ENCODE measurements at places on chromosomes 4 and X.

- DNase-seq, result no peak
Measured at GRCh38 chrX:135275973-135276372, 24.1 kb downstream of the ETDA start.

GRCh38 chr4:5888222-5889001, 4.5 kb downstream of the CRMP1 start:
- no peak for DNase-seq

DNA sequence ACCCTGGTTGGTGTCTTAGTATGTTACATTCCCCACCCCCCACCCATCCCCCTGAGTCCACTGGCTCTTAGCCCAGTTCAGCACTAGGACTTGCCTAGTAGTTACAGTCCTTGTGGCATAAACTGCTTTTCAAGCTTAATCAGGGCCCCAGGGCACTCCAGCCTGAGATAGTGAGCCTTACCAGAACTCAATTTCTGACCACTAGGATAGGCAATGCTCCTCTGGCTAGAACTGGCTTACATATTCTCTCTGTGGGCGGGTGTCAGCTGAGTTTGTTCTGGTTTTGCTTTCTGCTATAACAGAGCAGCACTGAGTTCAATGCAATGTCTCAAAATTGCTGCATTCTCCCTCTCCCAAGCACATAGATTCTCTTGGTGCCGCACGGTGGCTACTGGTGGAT, 391.4 kb upstream of the DIPK2B start:
- DNase-seq, result no peak

- DNase-seq, result no peak
Measured at GRCh38 chrX:41922431-41923151, 763 bp downstream of the CASK start.

DNA sequence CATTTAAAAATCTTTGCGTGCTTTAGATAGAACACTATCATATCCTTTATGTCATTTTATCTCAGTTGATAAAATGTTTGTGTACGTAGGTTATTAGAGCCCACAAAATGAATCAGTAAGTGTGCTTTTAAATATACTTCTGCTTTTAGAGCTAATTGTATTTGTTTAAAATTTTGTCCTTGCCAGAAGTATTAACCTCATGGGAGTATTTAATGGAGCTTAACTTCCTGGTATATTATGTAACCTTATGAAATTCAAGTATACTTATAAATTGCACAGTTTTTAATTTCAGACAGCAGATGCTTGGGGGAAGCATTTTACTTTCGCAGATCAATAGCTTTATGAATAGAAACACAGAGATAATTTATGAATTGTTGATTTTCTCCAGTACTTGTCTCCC, 90.2 kb downstream of the DIPK2B start:
- no peak for DNase-seq

GRCh38 chr4:59759082-59759825, 1440.9 kb upstream of the ADGRL3 start:
- no peak for DNase-seq

DNA sequence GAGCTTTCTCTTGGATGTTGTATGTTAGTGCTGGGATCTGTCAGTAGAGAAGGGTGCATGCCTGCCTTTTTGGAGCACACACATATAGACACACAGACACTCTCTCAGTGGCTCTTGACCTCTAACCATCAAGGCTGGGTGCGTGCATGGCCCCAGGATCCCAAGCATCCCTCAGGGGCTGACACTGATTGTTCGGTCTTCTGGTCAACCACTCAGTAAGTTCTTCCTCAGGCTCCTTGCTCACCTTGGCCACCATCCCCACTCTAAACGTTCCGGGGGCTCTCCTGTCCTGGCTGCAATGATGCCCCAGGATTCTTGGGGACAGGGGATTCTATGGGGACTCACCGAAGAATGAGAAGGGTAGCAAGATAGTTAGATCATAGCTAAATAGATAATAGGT, 179.6 kb downstream of the SHOX start:
- no peak for DNase-seq

DNA sequence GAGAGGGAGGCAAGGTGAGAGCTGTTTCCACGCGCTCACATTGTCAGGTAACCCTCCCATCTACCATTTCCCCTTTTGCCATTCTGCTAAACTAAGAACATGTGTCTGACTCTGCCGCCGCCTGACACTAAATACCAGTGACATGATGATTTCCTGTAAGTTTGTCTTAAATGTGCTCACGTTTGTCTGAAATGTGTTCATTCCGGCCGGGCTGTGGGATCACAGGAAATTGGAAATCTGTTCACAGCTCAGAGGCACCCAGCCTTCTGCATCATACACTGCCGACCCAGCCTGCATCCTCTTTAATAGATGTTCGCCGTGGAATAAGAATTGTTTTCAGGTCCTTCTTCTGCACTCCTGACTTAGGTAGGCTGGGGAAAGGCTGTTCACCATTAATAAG, 336.2 kb upstream of the PPARGC1A start:
- DNase-seq, result no peak

- no peak for DNase-seq
Measured at GRCh38 chr4:128512161-128512560, 224.5 kb upstream of the PGRMC2 start.

DNA sequence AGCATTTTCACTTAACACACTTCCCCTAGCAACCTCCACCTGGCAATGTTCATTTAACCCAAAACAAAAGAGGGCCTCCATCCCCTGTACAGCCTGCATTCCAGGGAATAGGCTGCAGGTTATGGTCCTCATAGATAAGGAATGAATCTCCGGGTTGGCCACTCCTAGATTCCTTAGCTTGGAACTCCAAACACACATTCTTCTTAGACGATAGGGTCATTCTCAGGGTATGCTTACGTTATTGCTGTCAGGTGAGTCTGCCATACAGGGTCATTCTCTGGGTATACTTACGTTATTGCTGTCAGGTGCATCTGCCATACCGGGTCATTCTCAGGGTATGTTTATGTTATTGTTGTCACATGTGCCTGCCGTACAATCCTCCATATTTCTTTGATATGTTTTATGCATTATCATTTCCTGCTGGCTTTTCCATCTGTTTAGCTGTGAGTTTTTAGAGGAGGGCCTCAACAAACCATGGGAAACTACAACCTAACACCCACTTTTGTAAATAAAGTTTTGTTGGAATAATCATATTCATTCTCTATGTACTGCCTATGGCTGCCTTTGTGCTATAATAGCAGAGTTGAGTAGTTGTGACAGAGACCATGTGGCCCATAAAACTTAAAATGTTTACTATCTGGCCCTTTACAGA, 8.2 kb upstream of the AFF1 start:
- DNase-seq, result no peak

DNA sequence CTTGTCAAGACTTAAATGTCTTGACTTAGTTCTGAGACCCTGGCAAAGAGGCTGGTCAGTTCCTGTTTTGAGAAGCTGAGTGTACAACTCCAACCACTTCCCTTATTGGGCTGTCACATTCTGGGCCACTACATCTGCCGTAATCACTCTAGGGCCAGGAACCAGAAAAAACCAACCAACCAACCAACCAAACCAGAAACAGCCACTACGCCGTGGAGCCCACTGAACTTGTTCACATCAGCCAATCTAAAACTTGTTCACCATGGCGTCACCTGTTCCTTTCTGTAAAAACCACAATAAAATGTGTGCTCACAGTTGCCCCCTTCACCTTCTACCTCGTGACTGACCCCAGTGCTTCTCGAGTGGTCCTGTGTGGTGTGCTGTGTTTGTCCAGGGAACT, 107.3 kb downstream of the JADE1 start:
- DNase-seq, result no peak

GRCh38 chr4:96525898-96526297, 686.0 kb downstream of the PDHA2 start:
- no peak for DNase-seq

- DNase-seq, result peak; percentile 81
Measured at GRCh38 chr4:38062088-38062775, 102.0 kb downstream of the PTTG2 start.

DNA sequence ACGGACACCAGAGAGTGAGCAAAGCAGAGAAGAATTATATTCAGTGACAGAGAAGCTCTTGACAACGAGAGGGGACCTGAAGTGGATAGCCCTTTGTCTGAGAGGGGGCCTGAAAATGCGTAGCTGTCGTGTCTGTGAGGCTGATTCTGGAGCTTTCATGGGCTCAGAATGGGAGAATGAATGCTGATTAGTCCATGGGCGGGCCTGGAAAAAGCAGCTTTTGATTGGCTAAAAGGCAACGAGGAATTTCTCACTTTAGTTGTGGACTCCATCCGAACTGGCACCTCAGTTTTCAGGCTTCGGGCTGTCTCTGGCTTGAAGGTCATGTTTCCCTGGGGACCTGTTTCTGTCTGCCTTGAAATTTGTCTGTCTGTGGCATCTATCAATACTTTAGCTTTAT, 487.1 kb downstream of the TECRL start:
- DNase-seq, result no peak

GRCh38 chrX:44484607-44485146, 58.0 kb downstream of the FUNDC1 start:
- DNase-seq, result peak; percentile 68

DNA sequence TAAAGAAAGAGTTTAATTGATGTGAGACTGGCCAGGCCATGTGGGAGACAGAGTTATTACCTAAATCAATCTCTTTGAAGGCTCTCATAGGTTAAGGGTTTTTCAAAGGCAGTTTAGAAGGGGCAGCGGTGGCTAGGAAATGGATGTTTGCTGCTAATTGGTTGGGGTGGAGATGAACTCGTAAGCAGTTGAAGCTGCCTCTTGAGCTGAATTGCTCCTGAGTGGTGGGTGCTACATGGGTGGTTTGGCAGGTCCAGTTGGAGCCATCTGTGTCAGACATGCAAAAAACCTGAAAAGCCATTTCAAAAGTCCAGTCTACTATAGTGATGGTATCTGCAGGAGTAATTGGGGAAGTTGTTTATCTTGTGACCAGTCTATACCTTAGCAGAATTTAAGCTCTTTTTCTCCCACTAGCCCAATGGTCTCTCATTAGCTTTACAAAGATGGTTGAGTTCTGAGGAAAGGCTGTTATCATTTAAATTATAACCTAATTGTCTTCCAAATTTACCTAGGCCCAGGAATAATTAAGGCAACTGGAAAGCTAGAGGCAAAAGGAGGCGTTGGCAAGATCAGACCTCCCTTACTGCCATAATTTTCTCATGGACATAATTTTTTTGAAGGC, 762.4 kb upstream of the FRG1 start:
- no peak for DNase-seq

All from hematopoietic multipotent progenitor cell treated with erythropoietin and hydrocortisone succinate and interleukin-3 and kit ligand, for 15 days (in vitro differentiated cells).